NT2/D1 (cell line): ENCODE measurements at places on chromosomes 13 and 19.

DNA sequence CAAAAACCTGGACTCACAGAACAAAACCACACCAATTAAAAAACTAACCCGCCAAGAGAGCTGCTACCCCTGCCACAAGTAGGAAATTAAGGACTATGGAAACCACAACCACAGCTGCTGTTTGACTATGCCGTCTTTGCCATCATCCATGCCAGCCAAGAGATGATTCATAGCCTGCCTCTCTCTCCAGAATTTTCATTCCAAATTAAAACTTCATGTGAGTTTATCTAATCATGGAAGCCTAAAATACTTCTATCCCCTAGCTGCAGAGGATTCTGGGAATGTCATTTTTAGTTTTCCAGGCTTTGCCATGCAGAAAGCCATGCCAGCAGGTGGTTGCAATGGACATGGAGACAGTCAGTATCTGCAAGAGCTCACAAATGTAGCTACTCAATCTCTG lies 27.6 kb upstream of the GTF2F2 start:
- DNase-seq, result no peak

GRCh38 chr13:48938308-48938943 lies 37.3 kb upstream of the FNDC3A start:
- DNase-seq, result no peak

- peak; percentile 20 for DNase-seq
Observed at GRCh38 chr13:48412881-48413351, at the start of gene LPAR6. Gene LPAR6 (minus strand): TSS chr13:48413113. CDS start chr13:48412423, 690 bp downstream.

GRCh38 chr19:6489278-6490061 lies 7.9 kb upstream of the DENND1C start:
- DNase-seq, result no peak

DNA sequence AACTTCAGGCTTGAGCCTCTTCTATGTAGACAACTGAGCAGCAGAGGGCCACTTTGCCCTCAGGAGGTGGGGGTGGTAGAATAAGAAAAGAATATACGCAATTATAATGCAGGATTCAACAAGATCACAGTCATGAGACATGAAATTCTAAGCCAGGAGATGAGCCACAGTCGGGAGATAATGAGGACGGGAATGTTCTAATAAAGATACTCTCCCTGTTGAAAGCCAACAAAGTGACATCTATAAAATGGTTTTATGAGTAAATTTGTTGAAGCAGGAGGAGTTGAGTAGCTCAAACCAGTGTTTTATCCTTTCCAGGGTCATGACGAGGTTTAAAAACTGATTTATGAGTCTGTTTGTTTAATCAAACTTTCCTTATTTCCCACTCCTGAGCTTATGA lies 152.0 kb upstream of the SERP2 start:
- DNase-seq, result no peak

DNA sequence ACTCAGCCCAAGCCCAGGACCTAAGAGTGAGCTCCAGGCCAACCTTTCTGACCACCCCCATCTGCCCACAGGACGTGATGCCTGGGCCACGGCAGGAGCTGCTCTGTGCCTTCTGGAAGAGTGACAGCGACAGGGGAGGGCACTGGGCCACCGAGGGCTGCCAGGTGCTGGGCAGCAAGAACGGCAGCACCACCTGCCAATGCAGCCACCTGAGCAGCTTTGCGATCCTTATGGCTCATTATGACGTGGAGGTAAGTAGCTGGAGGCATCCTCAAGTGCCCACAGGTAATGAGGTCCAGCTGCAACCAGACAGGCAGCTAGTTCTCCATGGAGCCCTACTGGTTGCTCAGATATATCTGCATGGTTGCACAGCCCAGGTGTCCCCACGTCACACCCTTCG lies 14.8 kb downstream of the DDX39A start:
- no peak for DNase-seq

- DNase-seq, result no peak
Observed at GRCh38 chr13:20219577-20219976, 12.5 kb downstream of the GJB6 start.

- DNase-seq, result no peak
Observed at GRCh38 chr13:29317828-29318227, 277.7 kb downstream of the SLC7A1 start.

GRCh38 chr13:30807392-30807791 lies 72.0 kb downstream of the ALOX5AP start:
- no peak for DNase-seq

- no peak for DNase-seq
Observed at GRCh38 chr13:33798023-33798422, 19.9 kb upstream of the RFC3 start.

DNA sequence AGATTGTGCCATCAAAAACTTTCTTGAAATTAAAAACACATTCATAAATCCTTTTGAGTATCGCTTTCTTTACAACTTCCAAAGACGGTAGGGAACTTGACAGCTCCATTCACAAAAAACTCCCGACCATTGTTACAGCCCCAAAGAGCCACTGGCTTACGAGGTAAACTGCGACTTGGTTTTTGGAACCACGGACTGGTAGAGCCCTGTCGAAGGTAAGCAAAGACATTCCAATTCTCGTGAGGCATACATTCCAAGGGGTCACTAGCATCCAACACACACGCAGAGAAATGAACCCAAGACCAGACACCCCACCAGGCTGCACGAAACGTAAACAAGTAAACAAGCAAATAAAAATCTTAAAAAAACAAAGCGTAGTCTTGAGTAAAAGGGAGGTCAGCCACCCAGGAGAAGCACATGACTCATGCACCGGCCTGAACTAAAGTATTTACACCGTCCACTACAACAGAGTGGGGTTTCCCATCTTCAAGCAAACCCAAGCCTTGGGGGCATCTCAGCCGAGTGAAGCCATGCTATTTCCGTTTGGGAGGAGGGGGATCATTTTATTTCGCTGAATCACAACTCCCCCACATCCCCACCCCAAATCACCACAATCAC lies 1.4 kb downstream of the BRD4 start:
- DNase-seq, result no peak

GRCh38 chr19:29263305-29264135 lies 50.6 kb upstream of the UQCRFS1 start:
- peak; percentile 48 for DNase-seq

DNA sequence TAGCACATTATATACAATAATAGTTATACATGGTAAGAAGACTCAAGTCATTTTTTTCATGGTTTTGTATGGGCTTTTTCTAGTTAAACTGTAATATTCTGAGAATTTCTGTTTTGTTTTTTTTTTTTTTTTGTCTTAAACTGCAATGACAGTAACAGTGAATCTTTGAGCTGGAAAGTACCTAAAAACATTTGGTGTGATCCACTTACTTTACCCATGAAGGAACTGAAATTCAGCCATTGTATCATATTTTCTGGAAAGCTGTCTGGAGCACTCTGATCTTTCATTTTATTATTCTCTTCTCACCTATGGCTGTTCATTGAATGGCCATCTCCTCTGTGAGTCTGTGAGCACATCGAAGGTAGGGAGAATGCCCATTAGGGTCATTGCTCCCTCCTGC lies 37.8 kb downstream of the MYO16 start:
- no peak for DNase-seq

DNA sequence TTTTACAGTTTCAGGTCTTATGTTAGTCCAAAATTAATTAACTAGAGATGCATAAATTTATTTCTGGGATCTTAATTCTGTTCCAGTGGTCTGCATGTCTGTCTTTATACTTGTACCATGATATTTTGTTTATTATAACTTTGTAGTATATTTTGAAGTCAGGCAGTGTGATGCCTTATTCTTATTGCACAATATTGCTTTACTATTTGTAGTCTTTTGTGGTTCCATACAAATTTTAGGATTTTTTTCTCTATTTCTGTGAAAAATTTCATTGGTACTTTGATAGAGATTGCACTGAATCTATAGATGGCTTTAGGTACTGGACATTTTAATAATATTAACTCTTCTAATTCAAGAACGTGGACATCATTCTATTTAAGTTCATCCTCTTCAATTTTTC lies 304.0 kb downstream of the GPC5 start:
- no peak for DNase-seq

- no peak for DNase-seq
Observed at GRCh38 chr13:59415498-59415897, 748.2 kb downstream of the DIAPH3 start.

DNA sequence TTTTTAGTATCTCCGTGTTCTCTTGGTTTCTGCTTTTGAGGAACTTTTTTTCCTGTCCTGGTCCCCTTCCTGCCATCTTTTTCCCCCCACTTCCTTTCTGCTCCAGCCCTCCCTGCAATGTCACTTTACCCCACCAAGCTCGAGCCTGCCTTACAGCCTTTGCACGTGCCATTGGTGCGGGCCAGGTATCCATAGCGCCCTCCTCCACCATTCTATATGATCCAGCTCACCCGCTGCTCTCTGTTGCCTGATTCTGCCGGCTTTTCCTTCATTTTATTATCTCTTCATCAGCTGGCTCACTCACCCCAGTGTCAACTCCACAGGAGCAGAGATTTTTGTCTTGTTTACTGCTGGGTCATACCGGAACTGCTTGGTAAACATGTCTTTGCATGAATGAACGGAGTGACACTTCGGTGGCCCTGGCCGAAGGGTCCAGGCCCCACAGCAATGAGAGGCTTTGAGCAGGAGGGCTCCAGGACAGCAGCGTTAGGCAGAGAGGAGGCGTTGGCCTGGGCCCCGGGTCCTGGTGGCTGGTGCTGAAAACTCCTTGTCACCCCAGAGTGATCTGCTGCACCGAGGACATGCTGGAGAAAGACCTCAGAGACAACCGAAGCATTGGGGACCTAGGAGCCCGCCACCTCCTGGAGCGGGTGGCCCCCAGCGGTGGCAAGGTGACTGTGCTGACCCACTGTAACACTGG lies 1.2 kb downstream of the MRI1 start:
- DNase-seq, result no peak

- DNase-seq, result no peak
Observed at GRCh38 chr19:800360-801029, 3.2 kb downstream of the PTBP1 start.

DNA sequence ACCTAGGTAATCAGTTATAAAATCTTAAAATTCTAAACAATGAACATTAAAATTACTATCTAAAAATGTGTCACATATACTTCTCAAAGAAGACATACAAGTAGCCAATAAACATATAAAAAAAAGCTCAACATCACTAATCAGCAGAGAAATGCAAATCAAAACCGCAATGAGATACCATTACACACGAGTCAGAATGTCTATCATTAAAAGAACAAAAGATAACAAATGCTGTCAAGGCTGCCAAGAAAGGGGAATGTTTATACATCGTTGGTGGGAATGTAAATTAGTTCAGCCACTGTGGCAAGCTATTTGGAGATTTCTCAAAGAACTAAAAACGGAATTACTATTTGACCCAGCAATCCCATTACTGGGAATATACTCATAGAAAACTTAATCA lies 310.3 kb upstream of the EDNRB start:
- DNase-seq, result no peak

DNA sequence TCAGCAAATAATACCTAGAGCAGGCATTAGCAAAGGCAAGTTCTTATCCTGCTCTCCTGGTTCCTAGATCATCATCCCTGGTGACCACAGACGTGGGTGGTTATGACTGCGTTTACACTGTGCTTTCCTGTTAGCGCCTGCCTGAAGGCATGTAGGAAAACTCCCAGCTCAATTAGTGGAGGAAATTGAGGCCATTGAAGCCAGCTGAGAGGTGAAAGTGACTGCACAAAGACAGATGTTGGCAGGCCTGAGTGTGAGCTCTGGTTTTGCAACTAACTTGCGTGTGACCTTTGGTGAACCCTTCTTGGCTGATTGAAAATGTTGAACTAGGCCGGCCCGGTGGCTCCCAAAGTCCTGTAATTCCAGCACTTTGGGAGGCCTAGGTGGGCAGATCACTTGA lies 17.5 kb upstream of the NWD1 start:
- no peak for DNase-seq

- DNase-seq, result no peak
Observed at GRCh38 chr19:35177377-35178274, 23.1 kb downstream of the FXYD5 start.

DNA sequence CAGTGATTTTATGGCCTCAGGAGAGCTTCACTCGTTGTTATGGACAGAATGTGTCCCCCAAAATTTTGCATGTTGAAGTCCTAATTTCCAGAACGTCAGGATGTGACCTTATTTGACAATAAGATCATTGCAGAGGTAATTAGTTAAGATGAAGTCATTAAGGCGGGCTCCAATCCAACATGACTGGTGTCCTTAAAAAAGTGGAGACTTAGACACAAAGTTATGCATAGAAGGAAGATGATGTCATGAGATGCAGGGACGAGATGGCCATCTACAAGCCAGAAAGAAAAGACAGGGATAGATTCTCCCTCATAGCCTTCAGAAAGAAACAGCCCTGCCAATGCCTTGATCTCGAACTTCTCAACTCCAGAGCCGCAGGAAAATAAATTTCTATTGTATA lies 25.8 kb upstream of the SPATA13 start:
- no peak for DNase-seq

DNA sequence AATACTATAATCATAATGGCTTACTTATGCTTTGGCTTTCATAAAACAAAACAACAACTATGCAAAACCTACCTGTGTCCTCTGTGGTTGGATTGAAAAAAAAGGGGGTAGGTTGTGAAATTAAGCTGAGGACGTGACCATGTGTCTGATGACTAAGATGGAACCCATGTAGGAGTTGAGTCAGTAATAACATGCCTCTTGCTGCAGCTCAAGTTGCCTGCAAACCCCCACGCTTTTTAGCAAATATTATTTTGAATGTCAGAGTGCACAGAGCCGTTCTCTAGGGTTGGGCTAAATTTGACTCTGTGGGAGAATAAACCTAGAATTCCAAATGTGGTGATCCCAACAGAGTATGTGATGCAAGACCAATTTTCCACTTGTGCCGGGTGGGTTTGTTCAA lies 209.3 kb downstream of the KCNRG start:
- DNase-seq, result no peak

GRCh38 chr19:31132753-31133110 lies 216.5 kb downstream of the TSHZ3 start:
- DNase-seq, result no peak

DNA sequence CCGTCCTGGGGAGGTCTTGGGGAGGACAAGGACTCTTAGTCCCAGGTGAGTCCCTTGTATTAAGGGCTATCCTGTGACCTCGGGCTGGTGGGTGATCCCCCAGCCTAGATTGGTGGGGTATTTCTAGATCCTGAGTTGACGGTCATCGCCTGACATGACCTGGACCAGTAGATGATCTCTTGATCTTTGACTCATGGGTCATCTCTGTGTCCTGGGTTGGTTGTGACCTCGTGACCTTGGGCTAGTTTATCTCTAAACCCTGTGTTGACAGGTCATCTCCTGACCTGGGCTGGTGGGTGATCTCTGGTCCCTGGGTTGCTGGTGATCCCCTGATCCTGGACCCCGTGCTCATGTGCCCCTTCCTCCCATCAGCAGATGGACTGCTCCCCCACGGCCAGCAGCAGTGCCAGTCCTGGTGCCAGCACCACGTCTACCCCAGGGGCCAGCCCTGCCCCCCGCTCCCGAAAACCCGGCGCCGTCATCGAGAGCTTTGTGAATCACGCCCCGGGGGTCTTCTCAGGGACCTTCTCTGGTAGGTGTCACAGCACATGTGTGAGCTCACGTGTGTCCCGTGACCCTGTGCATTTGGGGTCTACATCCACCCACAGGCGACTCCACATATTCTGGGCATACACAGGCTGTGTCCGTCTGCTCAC lies 6.3 kb downstream of the MIDN start:
- DNase-seq, result no peak

- DNase-seq, result no peak
Observed at GRCh38 chr13:100398360-100398759, 190.2 kb downstream of the GGACT start.
